ENCODE measurements at places on chromosomes 7 and 10.

DNA sequence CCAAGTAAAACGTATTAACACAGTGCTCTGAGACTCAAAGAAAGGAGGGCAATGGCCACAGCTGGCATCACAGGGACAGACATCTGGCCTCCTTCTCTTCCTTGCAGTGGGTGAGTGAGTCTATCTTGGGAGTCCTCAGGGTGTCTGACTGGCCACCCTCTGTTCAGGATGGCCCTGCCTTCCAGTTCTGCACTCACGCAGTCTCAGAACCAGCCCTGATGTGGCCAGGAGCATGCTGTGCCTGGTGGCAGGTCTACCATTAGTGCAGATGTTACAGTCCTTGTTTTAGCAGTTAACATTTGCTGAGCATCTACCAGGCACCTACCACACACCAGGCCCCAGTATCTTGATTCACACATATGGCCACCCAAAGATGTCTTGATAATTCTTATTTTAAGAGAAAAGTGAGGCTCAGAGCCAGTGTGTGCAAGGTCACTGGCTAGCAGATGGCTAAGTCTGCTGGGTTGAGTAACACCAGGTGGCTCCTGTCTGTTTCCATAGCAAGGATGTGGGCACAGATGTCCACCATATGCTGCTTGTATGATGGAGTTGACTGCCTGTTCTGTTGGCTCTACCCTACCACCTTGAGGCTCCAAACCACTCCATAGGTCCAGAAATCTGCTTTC is 23.2 kb upstream of the ARHGAP22 start:
- no peak for DNase-seq

DNA sequence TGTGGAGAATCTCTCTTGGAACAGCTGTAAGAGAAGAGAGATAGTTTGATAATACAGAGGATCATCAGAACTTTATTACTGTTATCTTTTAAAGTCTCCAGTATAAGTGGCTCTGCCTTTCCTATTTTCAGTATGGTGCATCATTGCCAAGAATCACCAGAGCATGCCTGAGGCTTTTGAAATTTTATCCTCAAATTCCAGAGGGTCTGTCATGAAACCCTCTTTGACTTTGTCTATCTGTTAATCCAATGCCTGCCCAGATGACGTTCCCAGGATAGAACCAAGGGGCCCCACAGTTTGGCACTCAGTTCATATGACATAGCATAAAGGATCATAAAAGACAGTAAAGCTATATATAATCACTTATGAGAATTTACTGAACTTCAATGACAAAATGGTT is 35.3 kb upstream of the SEMA3C start:
- no peak for DNase-seq

GRCh38 chr10:51867956-51868355 is 168.6 kb upstream of the CSTF2T start:
- DNase-seq: no peak

DNA sequence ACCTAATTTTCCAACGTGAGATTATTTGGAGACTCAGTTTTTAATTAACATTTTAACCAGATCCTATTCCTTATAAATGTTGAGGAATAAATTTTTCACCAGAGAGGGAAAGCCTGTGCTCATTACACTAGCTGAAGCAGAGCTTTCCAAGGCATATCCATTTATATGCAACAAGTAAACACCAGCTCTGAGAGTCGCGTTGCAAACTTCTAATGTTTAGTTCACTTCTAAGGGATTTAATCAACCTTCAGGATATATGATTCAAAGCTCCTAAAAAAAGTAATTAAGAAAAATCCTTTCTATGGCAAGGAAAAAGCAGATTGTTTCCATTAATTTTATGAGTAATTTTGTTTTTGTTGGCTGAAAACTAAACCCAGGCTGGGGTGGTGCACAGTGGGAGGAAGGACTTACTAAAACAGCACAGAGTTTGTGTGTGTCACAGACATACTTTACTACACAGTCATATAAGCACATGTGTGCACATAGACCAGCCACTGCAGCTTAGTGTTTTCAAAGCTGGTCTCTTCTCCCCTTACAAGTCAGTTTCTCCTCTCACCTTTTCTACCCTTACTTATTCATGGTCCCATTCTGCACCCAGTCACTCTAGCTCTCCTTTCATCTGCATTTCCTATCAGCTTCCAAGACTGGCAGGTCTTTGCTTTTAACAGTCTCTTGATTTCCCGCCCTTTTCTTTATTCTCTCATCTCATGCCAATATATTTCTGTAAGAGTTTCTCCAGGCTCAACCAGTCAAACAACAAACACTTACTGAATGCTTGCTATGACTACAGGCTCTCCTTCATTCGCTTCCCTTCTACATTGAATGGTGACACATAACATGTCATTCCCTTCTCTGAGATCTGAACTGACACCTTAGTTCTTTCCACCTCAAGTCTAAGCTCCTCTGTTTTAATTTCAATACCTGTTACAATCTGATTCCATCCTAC is 81.1 kb upstream of the FZD1 start:
- no peak for DNase-seq

DNA sequence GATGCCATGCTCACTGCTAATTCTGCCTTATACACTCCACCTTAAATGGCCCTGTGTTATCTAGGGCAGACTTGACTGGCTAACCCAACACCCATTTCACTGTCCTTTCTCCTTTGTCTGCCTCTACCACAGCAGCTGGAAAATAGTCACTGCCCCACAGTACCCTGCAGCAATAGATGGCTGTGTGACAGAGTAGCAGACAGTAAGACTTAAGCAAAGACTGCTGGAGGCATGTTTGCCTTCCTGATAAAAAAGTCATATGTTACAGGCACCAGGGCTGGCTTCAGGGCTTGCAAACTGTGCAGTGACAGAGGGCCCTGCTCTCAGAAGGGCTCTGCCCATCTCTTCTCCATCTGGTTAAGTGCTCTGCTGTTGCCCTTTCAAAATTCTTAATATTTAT is 332.6 kb upstream of the GHITM start:
- no peak for DNase-seq

GRCh38 chr10:68856352-68856751 is 29.0 kb downstream of the STOX1 start:
- no peak for DNase-seq

GRCh38 chr7:112105584-112106530 is 100.3 kb downstream of the DOCK4 start:
- DNase-seq: no peak

DNA sequence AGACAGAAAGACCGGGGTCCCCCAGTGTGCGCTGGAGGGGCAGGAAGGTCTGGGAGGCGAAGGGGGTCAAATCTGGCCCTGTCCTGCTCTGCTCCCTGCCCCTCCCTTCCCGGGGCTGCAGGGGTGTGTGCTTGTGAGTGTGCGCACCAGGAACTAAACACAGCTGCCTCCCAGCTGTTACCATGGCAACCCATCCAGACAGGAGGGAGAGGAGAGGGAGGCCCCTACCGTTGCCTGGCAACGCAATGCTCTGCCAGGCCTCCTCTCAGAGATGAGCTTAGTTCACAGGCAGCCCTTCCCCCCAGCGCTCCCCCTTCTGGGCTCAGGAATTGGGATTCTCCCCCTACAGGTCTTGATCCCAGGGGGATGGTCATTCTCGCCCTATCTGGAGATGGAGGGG is 6.1 kb downstream of the NYAP1 start:
- peak; percentile 27 for DNase-seq

DNA sequence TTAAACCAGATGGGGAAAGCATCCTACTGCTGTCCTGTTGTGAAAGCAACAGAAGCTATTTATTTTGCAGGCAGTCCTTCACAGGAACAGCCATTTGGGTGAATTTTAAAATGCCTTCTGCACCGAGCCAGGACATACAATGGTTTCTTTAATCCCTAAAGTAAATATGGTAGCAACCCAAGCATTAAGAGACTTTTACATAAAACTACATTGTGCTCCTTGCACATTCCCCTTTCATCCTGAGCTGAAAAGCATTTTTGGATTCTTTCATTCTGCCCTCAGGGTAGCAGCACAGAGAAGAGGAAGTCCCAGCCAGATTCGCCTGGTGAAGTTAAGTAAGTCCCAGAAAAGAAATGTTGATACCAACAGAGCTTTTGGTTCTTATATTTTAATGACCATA is 84.0 kb upstream of the FAM3C start:
- no peak for DNase-seq

GRCh38 chr10:52314822-52315552 is 906 bp downstream of the DKK1 start:
- DNase-seq: no peak

- no peak for DNase-seq
Measured at GRCh38 chr10:75331081-75331480, 70.5 kb downstream of the ZNF503 start.

DNA sequence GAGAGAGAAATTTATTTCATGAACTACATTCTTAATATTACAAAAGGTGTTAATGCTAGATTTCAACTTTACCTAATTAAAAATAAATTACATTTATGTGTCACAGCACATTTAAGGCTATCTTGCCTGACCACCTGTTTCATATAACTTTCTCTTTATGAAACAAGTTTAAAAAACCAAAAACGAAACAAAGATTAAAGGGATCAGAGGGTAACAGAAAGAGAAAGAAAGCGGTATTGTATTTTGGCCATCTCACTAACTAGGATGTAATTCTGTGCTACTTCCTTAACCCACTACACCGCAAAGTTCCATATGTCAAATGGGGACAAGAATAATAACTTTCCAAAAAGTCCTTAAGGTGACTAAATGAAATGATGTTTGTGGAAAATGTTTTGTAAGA is 6.3 kb upstream of the RHOBTB1 start:
- no peak for DNase-seq

DNA sequence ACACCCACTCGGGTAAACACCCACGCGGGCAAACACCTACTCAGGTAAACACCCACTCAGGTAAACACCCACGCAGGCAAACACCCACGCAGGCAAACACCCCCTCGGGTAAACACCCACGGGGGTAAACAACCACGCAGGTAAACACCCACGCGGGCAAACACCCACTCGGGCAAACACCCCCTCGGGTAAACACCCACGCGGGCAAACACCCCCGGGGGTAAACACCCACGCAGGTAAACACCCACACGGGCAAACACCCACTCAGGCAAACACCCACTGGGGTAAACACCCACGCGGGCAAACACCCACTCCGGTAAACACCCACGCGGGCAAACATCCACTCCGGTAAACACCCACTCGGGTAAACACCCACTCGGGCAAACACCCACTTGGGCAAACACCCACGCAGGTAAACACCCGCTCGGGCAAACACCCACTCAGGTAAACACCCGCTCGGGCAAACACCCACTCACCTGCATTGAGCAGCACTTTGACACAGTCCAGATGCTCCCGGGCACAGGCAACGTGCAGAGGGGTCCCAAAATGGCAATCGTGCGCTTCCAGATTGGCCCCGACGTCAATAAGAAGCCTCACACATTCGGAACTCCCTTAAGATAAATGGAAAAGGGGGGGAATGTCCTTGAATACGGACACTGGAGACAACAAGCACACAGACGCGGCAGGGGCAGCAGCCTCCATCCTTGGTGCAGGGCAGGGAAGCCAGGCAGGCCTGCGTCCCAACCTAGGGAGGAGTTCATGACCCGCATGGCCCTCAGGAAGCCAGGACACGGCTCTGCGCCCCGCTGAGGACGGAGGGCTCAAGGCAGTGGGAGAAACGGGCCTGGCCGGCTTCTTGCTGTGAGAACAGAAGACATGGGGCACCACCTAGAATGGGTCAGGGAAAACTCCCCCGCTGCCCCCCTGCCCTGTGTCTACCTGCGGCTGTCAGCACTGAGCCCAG is 17.6 kb downstream of the ASB13 start:
- no peak for DNase-seq

GRCh38 chr10:34743814-34744213 is 71.3 kb downstream of the PARD3 start:
- DNase-seq: no peak

- DNase-seq: no peak
Measured at GRCh38 chr10:70943249-70943648, 54.9 kb upstream of the PCBD1 start.

DNA sequence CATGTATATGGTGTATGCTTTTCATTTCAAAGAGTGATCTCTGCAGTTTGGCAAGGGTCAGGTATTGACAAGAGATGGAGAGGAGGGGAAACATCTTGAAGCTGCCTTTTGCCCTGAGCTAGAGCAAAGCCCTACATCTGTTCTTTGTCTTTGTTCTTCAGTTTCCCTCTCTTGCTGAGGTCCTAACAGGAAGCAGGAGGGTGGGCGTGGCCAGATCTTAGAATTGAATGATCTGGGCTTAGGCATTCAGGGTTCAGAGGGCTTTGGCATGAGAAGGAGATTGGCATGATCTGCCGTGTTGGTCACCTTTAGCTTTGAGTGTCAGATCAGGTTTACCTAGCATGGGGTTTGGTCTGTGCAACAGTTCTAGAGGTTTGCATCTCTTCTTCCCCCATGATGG is 41.3 kb downstream of the LRMDA start:
- DNase-seq: no peak

DNA sequence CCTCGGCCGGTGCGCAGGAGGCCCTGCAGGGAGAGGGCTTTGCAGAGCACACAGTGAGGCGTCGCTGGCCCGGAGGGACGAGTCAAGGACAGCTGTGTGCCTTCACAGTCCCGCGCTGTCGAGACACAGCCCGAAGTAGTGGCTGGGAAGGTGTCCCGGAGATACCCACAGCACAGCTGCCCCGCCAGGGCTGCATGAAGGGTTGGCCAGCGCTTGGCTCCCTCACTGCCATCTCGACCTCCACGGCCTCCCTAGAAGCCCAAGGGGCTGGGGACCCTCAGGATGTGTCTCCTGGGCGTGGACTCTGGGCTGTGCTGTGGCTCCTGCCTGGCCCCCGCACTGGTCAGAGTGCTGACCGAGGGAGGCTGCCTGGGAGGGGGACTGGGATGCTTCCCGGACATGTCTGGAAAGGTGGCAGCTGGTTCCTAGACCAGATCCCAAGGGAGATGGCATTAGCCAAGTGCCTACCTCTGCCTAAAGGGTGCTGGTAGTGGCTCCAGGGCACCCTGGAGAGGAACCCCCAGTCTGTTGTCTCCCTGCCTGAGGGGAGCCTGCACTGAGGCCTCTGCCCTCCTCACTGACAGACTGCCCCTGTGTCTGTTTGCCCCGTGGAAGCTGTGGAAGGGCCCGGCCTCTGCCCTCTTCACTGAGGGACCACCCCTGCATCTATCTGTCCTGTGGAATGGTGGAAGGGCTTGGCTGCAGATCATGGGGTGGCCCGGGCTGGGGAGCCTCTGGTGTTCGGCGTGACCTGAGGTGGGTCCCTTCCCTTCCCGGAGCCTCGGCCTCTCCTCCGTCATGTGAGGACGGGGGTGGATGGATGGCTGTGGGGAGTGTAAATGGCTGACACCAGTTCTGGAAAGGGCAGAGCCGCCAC is 5.8 kb downstream of the ELFN1 start:
- DNase-seq: no peak

GRCh38 chr7:2785071-2785500 is 59.0 kb downstream of the GNA12 start:
- DNase-seq: no peak

GRCh38 chr10:131490991-131491594 is 179.6 kb upstream of the TCERG1L start:
- DNase-seq: no peak

GRCh38 chr7:105261689-105262088 is 127.0 kb downstream of the SRPK2 start:
- DNase-seq: no peak
